ENCODE measurements at places on chromosomes 6 and 20.
A peak's percentile ranks its signal among the peaks of the same experiment; 100 is the strongest.

GRCh38 chr6:21489826-21490225, 103.7 kb upstream of the SOX4 start:
- no peak for DNase-seq

DNA sequence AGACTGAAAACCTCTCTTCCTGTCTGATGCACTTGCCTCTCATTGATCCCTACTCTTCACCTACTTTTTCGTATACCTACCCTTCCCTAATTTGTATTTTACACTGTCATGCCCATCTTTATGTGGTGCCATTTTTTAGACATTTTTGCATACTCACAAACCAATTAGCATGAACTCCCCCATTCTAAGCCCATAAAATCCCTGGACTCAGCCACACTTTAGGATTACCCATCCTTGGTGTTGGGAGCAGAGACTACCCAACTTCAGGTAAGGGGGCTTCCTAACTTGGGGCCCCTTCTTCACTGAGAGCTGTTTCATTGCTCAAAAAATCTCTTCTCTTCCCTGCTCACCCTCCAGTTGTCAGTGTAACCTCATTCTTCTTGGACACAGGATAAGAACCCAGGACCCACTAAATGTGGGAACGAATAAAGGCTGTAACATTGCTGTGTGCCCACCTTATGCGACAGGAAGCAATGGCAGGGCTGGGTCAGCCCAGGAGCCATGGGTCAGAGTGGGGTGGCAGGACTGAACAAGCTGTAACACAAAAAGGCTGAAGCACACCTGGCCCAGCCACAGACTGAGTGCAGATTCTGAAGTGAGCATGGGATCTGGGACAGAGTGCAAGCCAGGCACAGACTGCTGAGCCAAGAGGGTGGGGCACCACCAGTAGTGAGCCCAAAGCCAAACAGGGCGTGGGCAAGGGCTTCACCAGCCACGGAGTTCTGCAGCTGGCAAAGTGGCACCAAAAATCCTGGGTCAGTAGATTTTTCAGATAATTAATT, 789.1 kb upstream of the HS3ST5 start:
- no peak for DNase-seq

DNA sequence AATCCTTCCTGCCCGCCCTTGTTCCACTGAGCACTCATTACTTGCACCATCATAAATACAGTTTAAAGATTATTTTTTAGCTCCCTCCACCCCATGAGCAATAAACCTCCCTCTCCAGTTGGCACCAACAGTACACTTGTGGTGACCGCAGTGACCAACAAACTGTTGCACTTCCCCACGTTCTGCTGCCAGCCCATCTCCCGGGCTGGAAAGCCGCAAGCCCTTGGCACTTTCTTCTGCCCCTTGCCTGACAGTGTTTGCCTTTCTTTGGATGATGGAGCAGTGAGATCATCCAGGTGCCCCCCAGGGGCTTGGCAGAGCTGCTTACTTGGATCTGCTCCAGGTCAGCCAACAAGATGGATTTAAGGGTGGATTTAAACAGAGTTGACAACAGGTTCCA, 21.6 kb downstream of the KCNB1 start:
- DNase-seq, result peak; percentile 25

GRCh38 chr6:34832942-34833341, 41.1 kb downstream of the BLTP3A start:
- DNase-seq, result no peak

DNA sequence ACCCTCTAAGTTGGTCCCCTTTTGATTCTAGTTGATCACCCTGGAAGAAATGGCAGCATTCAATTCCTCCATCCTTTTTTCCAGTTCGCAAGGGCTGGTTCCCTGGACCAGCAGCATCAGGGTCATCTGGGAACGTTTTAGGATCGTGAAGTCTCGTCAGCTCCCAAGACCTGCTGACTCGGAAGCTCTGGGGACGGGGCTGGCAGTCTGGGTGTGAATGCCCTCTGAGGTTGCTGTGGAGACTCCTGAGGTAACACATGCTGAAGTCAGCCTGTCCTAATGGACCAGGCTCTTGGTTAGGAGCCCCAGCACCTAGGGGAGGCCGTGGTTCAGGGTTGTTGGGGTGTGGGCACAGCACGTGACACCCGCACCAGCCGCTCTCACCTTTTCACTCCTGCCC, 164.1 kb downstream of the SYNDIG1 start:
- no peak for DNase-seq

GRCh38 chr6:140124498-140124897, 750.0 kb upstream of the CITED2 start:
- DNase-seq, result no peak

DNA sequence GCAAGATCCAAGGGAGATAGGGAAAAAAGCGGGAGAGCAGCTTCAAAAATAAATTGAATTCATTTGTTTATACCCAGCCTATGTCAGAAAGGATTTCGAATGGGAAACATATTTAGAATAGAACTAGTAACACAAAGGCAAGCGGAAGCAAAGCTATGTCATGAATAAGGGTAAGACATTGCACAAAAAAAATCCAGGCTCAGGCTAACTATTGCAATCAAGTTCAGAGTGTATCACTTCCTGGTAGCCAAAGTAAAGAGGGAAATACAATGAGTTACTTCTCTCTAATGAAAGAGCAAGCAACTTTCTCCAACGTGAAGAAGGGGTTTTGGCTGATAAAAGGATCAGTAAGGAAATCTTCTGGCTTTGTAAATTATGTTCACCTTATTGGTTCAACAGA, 212.8 kb downstream of the ZMYND8 start:
- DNase-seq, result no peak

GRCh38 chr6:126185774-126186173, 154.1 kb upstream of the CENPW start:
- no peak for DNase-seq

All from NCI-H2029 (cell line).